Frontal cortex (tissue), 4 donors: ENCODE measurements at places on chromosomes 3 and 15. TPM values are rescaled to one million over a fixed set of nuclear protein-coding genes. Genes with fewer than 3 reads are reported as not detected.

GRCh38 chr15:89308236-89308635, 26.4 kb downstream of the POLG start:
- no peak for DNase-seq

DNA sequence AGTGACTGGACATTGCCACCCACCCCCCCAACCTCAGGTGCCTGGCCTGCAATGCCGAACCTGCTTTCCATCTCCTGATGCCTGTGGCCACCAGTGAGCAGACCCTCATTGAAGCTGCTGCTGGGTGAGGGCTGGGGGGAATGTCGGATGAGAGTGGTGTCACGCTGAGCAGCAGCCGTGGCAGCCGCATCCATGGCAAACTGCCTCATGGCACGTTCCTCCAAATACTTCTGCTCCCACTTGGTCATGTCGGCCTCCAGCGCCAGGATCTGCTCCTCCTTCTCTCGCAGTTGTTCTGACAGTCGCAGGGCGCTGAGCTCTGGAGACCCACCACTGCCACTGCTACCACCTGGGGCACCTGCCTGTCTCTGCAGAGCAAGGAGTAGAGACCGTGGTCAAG, 14.2 kb downstream of the AMOTL2 start:
- DNase-seq = no peak

- DNase-seq = no peak
These were observed 200.5 kb upstream of the TPM1 start for GRCh38 chr15:62841891-62842559.

DNA sequence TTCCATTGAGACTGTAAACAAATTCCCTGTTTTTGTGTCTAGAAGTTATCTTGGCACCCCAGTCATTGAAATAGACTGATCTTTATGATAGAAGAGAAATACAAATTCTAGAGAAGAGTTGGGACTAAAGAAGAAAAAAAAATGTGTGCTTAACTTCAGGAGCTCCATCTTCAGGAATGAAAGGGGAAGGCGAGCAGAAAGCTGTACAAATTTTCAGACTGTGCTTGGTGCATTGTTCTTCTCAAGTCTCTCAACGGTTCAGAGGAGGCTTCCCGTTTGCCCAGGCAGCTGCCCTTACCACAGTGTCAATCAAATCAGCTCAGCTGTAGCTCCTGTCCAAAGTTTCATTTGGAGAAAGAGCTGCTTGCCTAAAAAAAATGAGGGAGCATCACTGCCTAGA, 41.7 kb downstream of the OXSM start:
- no peak for DNase-seq

DNA sequence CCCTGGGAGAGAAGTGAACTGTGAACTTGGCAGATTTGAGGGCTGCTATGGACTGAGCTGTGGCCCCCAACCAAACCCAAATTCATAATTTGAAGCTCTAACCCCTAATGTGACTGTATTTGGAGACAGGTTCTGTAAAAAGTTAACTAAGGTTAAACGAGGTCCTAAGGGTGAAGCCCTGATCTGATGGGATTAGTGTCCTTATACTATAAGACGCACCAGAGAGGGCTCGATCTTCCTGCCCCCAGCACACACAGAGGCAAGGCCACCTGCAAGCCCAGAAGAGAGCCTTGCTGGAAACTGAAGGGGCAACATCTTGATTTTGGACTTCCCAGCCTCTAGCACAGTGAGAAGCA, 34.0 kb downstream of the TKT start:
- DNase-seq = no peak

- DNase-seq = no peak
These were observed 92.9 kb upstream of the TNIK start for GRCh38 chr3:171553086-171553485.

The PDIA5 gene
- total RNA-seq = 2.0 TPM

The PCOLCE2 gene
- total RNA-seq = 6.9 TPM
